Progenitor cell of endocrine pancreas (in vitro differentiated cells): ENCODE measurements at places on chromosomes 4 and X. TPM values are rescaled to one million over a fixed set of nuclear protein-coding genes. Genes with fewer than 3 reads are reported as not detected.

DNA sequence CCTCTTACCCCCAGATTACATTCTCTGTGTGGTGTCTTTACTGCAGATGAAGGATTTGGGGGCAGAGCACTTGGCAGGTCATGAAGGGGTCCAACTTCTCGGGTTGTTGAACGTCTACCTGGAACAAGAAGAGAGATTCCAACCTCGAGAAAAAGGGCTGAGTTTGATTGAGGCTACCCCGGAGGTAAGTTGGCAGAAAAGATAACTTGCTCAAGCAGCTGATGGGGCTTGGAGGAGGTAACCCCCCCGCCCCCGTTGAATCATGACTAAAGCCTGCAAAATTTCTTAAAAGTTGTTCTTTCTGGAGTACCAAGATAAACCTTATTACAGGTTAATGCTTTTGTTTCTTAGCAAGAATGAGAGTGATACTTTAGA, 1.5 kb downstream of the CCNG2 start:
- DNase-seq: no peak

- no peak for DNase-seq
Measured at GRCh38 chr4:26412381-26413372, 77.6 kb downstream of the CCKAR start.

Gene SLC10A6
- not detected in 2 replicates for total RNA-seq

- DNase-seq: no peak
Measured at GRCh38 chr4:119080721-119081541, 54.7 kb upstream of the MYOZ2 start.

Gene CXCL11
- not detected in 2 replicates for total RNA-seq

Gene PDK3
- 43.7 and 45.4 TPM in 2 replicates for total RNA-seq

GRCh38 chrX:39499996-39500395, 597.8 kb downstream of the BCOR start:
- DNase-seq: no peak

Gene CT45A1
- not detected in 2 replicates for total RNA-seq

- DNase-seq: no peak
Measured at GRCh38 chrX:132452911-132453550, 35.8 kb downstream of the MBNL3 start.

- DNase-seq: no peak
Measured at GRCh38 chrX:118976599-118977340, 2.4 kb downstream of the LONRF3 start.

Gene RHOXF1
- 0.55 and 1.4 TPM in 2 replicates for total RNA-seq

DNA sequence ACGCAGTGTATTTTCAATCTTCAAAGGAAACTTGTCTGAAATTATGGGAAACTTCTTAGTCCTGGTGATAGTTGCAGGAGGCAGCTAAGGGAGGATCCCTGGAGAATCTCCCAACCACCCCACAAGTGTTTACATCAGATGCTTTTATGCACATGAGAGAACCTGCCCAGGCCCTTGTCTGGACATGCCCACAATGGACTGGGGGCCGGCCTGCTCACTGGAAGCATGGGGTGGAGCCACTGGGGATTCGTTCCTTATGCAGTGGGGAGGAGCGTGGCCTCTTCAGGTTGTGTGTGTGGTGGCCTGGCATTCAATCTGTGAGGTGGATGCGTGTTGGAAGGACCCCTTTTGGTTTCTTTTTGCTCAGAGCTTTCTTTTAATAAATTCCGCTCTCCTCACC, 398.7 kb upstream of the PPP1R2C start:
- no peak for DNase-seq

DNA sequence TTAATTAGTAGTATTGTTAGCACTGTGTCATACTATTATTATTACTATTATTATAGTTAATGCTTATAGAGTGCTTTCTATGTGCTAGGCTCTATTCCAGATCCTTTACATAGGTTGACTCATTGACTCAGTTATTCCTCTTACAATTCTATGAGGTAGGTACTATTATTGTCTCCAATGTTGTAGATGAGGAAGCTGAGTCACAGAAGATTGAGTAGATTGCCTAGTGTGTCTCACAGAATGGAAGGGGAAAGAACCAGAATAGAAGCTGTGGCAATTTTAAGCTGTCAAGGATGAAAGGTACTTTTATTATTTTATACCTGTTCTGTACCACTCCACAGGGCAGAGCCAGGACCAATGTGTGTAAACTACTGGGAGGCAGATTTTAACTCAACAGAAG, 1.9 kb upstream of the TCEAL1 start:
- DNase-seq: no peak

Gene ASB12
- total RNA-seq: 0.22 and 0.47 TPM in 2 replicates

GRCh38 chr4:74032064-74032463, 6.4 kb downstream of the CXCL3 start:
- no peak for DNase-seq

Gene TCP11X2
- 4.7 and 5.3 TPM in 2 replicates for total RNA-seq

DNA sequence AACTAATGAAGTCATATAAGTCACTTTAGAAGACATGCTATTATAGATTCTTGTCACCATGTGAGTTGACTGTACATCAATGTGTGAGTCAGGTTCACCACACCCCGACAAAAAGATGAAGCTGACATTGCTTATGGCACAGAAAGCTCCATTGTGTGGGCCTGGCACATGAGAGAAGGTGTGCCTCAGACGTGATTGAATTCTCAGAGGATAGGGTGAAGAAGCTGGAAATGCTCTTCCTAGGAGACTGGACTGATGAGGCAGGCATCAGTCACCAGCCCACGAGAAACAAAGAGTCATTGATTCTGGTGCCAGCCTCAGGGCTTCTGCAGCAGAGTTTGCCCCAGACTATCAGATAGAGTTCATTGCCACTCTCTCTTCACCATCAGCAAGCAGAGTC, 35.9 kb upstream of the LRAT start:
- DNase-seq: no peak

Gene SH3BGRL
- total RNA-seq: 93.1 and 105 TPM in 2 replicates

Gene RFC1
- 46.8 and 58.6 TPM in 2 replicates for total RNA-seq

GRCh38 chrX:108312011-108312410, 126.2 kb downstream of the COL4A6 start:
- no peak for DNase-seq

Gene SSX2B
- not detected in 2 replicates for total RNA-seq

GRCh38 chr4:82419451-82419850, 10.8 kb downstream of the HNRNPDL start:
- DNase-seq: no peak

DNA sequence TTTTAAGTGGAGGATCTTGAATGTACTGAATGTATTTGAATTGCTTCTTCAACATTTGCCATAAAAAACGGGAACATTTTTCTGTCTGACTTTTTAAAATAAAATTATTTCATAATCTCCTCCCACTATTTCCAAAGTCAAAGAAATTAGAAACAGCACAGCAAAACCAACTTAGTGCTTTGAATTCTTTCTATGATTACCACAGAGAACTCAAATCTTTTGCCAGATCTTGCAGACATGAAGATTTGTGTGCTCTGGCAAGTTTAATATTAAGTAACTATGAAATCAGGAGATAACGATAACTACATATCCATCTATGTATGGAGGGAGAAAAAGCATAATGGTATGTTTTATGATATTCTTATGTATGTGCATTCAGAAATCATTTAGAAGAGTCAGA, 982.2 kb downstream of the PCDH7 start:
- DNase-seq: no peak

Gene TRAM1L1
- total RNA-seq: 4.3 and 5.0 TPM in 2 replicates

Gene HMGB3
- 252 and 257 TPM in 2 replicates for total RNA-seq

DNA sequence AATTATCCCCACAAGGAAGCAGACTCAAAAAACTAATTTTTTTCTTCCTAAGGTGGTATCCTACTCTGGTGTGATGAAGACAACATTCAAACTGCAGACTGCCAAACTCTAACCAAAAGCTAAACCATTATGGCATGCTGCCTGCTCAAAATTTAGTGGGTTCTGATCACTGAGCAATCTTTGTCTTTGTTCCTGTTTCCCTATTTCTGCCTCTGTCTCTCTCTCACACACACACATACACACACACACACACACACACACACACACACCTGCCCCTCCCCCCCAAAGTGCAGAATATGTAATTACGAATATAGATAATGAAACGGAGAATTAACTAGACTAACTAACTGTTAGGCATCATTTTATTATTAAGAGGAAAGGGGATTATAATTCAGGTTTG, 1278.6 kb downstream of the PCDH7 start:
- no peak for DNase-seq

DNA sequence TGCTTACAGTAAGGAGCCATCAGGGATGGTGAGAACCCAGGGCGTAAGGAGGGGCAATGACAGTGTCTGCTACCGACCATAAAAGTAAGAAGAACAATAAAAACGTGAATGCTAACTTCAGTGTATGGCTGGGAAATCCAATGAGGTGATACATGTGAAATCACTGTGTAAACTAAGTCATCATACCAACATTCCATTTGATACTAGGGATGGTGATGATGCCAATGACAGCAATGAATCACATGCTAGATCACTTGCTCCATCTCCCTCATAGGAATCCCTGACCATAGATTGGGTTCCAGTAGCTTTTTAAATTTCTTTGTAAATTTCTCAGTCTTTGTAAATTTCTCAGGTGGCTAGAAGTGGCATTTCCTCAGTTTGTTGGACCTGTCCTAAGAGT, 146.3 kb downstream of the SMIM20 start:
- no peak for DNase-seq

Gene TMLHE
- 30.6 and 30.7 TPM in 2 replicates for total RNA-seq

Gene PRRG3
- 5.6 and 5.9 TPM in 2 replicates for total RNA-seq
